Stimulated activated CD8-positive, alpha-beta memory T cell treated with anti-CD3 and anti-CD28 coated beads, Interleukin-7, amount 100 ng/mL, for 48 hours (primary cell): ENCODE measurements at places on chromosomes 16 and 17.
A peak's percentile ranks its signal among the peaks of the same experiment; 100 is the strongest.

- DNase-seq = no peak
These were observed 70.3 kb upstream of the C17orf78 start for GRCh38 chr17:37305406-37305905.

DNA sequence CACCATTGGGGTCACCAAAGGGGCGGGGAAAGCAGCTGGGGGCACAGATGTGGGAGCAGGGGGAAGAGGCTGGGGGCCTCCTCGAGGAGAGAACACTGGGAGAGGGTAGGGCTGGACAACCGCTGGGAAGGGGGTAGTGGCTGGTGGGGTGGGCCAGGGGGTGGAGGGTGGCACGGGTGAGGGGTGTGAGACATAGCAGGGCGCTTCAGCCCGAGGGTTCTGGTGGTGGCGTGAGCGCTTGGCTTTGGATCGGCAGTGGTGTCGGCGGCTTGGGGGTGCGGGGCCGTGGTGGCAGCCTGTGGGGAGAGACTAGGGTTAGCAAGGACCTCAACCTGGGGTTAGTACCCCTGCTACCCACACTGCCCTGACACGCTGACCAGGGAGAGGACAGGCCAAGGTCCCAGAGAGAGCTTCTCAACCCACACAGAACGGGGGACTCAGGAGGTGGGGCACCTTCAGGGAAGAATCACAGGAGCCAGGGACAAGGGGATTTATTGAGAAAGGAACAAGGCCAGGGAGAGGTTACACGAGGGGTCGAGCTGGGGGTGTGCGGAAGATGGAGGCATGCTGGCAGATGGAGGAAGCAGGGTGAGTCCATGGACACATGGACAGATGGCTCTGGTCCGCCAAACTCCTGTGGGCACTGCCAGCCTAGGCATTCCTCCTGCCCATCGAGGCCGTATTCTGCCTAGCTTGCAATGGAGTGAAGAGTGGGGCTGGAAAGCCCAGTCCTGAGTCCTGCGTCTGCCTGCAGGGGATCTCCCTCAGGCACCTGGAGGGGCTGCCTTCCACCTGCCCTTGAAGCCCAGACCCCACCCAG lies 8.4 kb downstream of the PER1 start:
- DNase-seq = no peak

GRCh38 chr17:32261417-32261736 lies 4.3 kb upstream of the RHBDL3 start:
- DNase-seq = no peak

DNA sequence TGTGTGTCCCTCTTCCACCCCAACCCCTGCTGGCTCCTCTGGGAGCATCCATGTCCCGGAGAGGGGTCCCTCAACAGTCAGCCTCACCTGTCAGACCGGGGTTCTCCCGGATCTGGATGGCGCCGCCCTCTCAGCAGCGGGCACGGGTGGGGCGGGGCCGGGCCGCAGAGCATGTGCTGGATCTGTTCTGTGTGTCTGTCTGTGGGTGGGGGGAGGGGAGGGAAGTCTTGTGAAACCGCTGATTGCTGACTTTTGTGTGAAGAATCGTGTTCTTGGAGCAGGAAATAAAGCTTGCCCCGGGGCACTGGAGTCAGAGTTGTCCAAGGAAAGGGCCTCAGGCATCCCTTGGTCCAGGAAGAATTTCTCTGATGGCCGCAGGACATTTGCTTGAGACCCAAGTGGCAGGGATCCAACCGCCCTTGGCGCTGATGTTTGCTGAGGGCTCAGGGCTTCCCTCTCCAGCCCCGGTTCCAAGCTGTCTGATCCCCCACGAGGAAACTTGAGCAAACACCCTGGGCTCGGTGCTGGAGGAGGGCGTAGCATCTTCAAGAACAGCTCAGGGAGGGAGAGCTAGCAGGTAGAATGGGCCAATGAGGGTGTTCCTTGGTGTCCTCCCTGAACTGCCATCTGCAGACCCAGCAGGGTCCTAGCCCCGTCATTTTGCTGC lies 4.5 kb downstream of the NXPH3 start:
- no peak for DNase-seq

DNA sequence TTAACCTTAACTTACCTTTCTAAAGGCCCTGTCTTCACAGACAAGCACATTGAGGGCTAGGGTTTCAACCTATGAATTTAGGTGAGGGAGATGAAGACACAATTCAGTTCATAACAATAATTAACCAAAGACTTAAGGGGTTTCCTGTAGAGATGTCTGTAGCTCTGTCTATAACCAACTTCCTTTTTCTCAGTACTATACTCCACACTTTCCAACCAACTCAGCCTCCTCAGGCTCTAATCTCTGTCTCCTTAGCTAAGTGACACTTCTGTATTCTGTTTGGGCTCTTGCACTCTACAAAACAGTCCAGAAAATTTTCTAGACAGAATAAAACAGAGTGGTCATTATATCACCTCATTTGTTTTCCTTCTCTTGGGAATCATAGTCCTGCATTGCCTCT lies 25.8 kb downstream of the CAPNS2 start:
- no peak for DNase-seq

GRCh38 chr16:67555795-67556212 lies 6.5 kb upstream of the CTCF start:
- no peak for DNase-seq

- peak; percentile 29 for DNase-seq
These were observed 8.1 kb downstream of the PNMT start for GRCh38 chr17:39676198-39676819.

GRCh38 chr16:743794-744500 lies 3.1 kb upstream of the CIAO3 start:
- DNase-seq = no peak

GRCh38 chr16:12300945-12301500 lies 324.5 kb downstream of the SNX29 start:
- no peak for DNase-seq

DNA sequence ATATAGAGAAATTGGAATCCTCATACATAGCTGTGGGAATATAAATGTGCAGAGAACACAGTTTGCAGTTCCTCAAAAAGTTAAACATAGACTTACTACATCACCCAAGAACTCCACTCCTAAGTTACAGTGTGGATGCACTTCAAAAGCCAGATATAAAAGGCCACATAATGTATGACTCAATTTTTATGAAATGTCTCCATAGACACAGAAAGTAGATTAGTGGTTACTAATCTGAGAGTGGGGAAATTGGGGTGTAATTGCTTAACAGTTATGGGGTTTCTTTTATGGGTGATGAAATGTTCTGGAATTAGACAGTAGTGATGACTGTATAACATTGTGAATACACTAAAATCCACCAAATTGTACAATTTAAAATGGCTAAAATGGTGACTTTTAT lies 60.9 kb downstream of the CACNG1 start:
- no peak for DNase-seq
